ENCODE measurements at places on chromosomes 16 and 17.

DNA sequence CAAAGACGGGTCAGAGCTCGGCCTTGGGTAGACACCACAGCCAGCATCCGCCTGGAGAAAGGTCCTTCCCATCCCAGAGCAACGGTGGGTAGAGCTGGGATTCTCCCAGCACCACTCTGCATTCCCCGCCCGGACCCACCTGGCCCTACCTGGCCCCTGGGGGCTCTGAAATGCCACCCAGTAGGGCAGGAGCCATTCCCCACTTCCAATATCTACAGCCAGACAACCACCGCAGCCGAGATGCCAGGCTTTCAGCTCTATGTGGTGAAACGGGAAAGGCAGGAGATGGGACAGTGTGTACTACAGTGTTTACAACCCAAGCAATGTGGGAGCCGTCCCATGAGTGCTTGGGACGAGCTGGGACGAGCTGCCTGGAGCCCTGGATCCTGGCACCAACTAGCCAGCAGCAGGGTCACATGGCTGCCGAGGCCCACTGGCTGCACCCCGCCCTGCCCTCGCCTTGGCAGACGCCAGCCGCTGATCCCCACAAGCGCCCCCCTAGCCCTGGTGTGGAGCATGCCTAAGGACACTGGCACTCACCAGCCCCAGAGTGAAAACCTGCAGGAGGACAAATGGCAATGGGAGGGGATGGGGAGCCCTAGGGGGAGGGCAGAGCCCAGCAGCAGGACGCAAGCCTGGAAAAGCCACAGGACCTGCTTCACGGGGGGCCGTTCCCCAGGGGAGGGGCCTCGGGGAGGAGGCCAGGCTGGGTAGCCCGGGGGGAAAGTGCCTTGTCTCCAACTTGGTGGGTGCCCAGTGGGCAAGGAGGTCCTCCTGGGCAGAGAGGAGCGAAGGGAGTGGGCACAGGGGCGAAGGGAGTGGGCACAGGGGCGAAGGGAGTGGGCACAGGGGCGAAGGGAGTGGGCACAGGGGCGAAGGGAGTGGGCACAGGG, 13.5 kb downstream of the TMC6 start:
- DNase-seq = peak; percentile 17

GRCh38 chr17:39765175-39765574, 27.4 kb downstream of the GRB7 start:
- no peak for DNase-seq

- DNase-seq = no peak
Measured at GRCh38 chr16:75025761-75026160, 26.9 kb downstream of the ZNRF1 start.

GRCh38 chr16:50568187-50568815, 20.1 kb downstream of the NKD1 start:
- DNase-seq = no peak

Measured in activated T-cell treated with anti-CD3 and anti-CD28 coated beads, Interleukin-2, amount 50 U/mL, for 1 hour (primary cell).